Femur (tissue), 1 donor: ENCODE measurements at places on chromosomes 7 and 10.

DNA sequence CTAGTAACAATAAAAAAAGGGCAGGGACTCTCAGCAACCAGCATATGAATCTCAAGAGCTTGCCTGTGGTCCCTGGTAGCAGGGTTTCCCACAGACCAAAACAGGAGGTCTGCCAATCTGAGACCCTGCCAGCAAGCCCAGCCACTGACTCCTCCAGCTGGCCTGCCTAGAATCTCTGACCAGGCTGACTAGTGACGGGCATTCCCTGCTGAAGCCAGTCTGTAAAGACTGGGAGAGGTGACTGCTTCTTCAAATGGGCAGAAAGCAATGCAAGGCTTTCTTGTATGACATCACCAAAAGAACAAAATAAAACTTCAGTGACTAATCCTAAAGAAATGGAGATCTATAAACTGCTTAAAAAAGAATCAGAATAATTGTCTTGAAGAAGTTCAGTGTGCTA lies 249.4 kb downstream of the TCF7L2 start:
- DNase-seq = no peak

DNA sequence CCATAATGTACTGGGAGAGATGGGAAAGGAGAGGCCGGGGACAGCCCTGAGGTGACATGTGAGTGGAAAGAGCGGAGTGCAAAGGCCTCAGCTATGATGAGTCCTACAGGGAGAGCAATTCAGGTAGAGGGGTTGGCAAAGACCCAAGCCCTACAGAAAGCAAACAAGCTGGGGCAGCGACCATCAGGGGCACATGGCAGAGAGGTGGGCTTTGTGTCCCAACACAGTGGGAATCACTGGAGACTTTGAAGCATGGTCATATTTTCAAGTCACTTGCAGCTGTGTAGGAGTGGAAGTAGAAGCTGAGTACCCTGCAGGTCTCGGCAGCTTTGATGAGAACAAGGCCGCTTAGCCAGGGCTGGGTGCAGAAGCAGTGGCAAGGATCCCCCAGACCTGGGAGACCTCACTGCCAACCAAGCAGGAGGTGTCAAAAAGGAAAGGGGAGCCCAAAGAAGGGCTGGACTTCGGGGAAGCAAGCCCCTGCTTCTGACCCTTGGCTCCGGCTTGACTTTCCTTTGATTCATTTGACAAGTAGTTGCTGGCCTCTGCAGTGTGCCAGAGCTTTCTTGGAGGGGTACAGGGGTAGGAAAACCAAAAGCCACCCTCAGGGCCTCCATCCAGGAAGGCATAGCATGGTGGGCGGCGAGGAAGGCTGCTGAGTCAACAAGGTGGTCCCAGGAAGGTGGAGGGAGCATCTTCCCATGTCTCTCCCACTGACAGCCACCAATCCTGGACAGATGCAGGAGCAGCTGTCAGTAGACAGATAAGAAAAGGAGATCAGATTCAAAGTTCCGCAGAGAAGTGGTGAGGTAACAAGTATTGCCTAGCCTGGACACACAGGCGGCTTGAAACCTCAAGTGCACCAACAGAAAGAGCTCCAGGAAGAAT lies 1.9 kb upstream of the PGAM2 start:
- peak; percentile 22 for DNase-seq

DNA sequence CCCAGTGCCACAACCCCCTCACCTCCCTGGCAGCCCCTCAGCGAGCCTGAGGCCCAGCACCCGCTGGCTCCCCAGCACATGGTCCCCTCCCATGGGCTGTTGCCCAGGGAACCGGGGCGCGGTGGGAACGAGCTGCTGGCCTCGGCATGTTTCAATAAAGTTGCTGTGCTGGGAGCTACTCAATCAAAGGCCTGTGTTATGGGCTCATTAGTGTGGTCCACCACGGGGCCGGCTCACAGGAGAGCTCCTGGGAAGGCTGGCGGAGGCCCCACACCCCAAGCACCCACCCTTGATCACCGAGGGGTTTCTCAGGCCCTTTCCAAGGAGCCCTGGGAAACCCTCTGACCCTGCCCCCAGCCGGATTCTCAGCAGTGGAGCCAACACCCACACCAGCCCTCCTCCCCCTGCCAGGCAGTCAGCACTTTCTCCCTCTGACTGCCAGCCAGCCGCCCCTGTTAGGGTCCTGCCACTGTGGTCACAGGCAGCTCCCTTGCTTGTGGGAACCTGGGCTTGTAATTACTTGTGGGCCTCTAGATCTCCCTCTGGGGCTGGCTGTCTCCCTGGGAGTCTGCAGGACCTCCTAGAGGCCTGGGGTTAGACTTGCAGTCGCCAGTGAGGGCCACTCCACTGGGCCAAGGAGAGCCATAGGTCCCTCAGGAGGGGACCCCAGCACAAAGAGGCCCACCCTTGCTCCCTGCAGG lies 24.8 kb upstream of the TRIM8 start:
- DNase-seq = peak; percentile 65

DNA sequence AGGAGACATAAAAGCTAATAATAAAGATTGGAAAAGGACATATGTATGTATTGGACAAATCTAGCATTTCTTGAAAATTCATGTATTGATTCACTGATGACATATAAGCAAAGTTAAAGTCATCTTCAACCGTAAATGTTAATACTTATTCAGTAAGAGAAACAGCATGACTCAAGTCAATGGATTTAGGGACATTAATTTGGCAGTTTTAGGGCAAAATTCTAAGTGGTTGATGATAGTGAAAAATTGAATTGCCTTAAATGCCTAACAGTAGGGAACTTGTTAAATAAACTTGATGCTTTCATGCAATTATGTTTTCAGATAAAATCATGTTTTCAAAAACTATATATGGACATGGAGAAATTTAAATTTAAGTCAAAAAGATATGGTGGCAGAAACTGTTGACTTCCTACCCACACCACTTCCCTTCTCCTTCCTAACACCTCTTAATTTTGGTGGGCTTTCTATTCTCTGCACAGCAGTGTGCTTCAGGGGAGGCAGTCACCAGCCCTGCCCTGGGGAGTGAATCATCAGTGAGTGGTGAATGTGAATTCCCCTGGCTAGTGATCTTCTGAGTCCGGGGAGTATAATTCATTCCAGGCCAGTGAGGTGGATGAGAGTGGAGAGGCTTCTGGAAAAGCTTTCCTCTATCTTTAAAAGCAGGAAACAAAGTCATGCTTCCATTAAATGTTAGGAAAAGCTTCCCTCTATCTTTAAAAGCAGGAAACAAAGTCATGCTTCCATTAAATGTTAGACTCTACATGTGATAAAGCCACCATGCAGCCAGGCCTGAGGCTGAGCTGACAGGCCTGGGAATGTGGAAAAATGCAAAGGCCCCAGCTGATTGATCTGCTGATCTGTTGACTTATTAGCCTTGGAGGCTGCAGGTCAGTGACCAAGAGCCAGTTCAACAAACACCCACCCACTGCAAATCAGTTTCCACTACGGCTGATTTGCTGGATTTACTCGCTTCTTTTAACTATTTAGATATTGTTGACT lies 25.2 kb upstream of the ITGB1 start:
- no peak for DNase-seq

DNA sequence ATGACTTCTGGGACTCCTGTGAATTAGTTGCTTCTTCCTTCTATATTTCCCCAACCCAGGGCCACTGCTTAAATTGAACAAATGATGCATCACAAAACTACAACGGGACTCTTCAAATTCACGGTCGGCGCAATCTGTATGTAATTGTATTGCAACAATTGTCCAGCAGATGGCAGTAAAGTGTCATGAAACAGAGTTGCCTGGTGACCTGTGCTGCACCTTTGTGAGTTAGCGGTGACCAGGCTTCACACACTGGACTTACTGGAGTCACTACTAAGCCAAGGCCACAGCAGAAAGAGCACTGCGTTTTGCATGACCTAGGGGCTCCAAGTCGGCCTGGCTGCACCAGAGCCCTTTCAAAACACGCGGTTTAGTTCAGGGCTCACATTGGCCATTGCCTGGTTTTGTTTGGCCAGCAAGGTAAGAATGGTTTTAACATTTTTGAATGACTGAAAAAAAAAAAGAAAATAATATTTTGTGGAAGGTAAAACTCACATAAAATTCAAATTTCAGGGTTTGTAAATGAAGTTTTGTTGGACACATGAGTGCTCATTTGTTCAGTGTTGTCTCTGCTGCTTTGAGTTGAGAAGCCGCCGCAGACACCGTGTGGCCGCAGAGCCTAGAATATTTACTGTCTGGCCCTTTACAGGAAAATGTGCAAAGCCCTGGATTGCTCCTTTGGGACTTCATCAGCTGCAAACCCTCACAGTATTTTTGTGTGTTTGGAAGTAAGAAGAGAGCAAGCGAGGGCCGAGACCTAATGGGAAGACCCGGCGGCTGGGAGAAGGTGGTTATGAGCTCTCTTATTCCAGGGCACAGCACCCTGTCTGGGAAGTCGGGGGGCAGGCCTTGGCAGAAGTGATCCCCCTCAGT lies 23.2 kb upstream of the ZNF32 start:
- DNase-seq = peak; percentile 70

DNA sequence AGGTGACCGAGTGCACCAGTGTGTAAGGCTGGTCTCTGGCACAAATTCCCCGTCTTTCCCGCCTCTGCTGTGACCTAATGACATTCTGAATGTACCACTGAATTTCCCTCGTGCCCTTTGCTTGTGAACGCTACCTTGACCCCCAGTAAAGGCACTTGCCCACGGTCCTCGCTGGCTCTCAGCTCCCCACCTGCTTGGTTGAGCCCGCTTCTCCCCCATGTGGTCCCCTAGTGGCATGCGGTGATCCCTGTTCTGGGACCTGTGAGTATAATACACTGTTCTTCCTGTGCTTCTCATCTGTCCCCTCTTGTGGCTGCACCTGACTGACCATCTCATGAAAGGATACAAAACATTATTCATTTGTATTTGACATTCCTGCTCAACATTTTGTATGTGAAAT lies 495.7 kb downstream of the INHBA start:
- DNase-seq = no peak

DNA sequence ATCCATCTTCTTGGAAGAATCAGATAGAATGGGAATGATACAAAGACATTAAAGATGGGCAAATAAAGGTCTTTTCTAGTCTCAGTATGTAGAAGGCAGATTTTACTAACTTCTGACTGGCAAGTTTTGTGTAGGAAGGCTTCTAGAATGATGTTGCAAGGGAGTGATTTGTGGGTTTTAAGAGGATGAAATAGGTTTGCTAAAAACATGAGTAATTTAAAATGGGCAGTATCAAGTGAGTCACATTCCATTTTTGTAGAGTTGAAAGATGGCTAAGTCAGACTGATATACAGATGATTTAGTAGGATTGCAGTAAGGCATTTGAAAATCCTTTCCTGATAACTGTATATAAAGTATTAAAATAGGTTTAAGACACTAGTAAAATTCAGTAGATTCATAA lies 777.4 kb downstream of the SORCS1 start:
- no peak for DNase-seq

DNA sequence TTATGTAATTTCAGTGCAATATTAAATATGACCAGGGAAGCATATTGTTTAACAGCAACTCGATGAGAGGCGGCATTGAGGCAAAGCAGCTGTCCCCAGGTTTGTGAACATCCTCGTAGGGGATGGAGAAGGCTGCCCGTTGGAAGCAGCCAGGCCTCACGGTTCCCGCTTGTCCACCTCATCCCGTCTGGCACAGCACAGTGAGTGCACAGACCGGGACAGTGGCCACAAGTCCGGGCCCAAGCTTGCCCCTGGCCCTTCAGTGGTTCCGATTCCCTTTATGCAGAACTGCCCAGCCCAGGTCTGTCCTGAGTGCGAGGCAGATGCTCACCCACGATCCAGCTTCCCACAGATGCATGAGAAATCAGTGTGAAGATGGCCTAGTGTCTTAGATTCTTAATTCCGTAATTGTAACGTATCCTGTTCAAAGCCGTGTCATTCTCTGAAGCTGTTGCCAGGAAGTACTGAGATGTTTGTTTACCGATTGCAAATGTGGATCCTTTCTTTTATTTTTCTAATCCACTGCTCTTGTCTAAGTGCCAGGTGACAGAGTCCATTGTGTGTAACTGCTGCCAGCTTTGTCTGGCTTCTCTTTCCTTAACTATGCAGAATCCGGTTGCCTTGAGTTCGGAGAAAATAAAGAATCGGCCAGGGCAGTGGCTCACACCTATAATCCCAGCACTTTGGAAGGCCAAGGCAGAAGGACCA lies 35.5 kb downstream of the PFKP start:
- DNase-seq = no peak

GRCh38 chr10:72318418-72319262 lies 36.1 kb downstream of the DNAJB12 start:
- no peak for DNase-seq

DNA sequence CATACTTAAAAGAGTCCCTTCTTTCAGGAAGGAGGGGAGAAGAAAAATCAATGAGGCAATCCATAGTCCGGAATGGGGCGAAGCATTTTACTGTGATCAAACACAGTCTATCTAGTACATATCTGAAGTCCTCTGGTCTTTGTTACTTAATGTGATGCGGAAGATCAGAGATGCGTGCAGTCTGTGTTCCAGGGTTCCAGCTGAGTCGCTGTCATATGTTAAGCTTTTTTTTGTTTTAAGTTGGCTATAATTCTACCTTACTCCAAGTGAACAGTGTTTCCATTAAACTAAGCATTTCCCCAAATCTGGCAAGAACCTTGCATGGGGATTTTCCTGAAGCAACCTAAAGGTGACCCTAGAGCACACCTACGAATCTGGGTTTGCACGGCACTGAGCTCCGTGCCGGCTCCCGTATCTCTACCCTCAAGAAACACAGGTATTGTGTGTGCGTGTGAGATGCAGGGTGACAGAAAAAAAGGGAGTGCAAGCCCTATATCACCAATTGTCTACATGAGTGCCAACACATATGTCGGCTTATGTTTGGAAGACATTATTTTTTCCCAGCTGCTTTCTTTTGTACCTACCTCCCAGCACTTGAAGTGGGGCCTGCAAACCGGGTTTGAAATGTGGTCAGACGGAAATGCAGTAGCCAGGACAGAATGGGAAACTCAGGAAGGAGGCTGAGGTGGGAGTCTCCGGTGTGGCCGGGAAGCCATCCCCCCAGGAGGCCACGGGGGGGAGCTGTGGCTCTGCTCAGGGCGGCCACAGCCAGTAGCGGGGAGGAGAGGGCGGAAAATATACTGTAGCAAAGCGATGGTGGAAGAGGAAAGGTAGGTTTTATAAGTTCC lies 435.8 kb upstream of the MGMT start:
- peak; percentile 90 for DNase-seq

GRCh38 chr10:110647136-110647430 lies 2.9 kb downstream of the RBM20 start:
- no peak for DNase-seq

- no peak for DNase-seq
These were observed 2.9 kb downstream of the MYL10 start for GRCh38 chr7:101626069-101626671.

- peak; percentile 86 for DNase-seq
These were observed 60.4 kb upstream of the FAM20C start for GRCh38 chr7:131781-132482.

GRCh38 chr10:98424295-98425254 lies 9.6 kb upstream of the PYROXD2 start:
- no peak for DNase-seq

GRCh38 chr7:142488036-142488633 lies 230.3 kb upstream of the PRSS58 start:
- no peak for DNase-seq

GRCh38 chr10:50312464-50313437 lies 61.4 kb upstream of the ASAH2 start:
- DNase-seq = no peak

DNA sequence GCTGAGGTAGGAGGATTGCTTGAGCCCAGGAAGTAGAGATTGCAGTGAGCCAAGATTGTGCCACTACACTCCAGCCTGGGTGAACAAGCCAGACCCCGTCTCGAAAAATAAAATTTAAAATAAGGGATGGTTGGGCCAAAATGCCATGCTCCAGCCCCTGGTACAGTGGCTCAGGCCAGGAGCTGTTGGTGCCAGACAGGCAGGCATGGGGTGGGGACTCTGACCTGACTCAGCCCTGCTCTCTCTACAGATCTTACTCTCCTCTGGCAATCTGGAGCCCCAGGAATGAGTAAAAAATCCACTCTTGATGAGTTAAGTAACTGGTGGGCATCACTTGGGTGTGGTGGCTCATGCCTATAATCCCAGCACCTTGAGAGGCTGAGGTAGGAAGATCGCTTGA lies 8.4 kb upstream of the TMEM120A start:
- DNase-seq = no peak
